Stimulated activated CD8-positive, alpha-beta memory T cell treated with anti-CD3 and anti-CD28 coated beads, Interleukin-2, amount 100 ng/mL, for 48 hours (primary cell): ENCODE measurements at places on chromosomes 3 and 15.

DNA sequence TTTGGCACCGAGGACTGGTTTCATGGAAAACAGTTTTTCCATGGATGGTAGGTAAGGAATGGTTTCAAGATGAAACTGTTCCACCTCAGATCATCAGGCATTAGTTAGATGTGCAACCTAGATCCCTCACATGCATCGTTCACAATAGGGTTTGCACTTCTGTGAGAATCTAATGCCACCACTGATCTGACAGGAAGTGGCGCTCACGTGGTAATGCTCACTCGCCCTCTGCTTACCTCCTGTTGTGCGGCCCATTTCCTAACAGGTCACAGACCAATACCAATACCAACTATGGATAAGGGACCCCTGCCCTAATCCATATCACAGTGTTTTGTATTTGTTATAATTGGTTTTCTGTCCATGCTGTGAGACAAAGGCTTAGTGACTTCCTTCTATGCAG is 58.9 kb downstream of the SLMAP start:
- DNase-seq = no peak

GRCh38 chr3:125212509-125213363 is at the start of gene SLC12A8:
Gene SLC12A8, minus strand, starts transcription at chr3:125212748. Its CDS starts 1,399 bp downstream, at chr3:125211349.
- no peak for DNase-seq

DNA sequence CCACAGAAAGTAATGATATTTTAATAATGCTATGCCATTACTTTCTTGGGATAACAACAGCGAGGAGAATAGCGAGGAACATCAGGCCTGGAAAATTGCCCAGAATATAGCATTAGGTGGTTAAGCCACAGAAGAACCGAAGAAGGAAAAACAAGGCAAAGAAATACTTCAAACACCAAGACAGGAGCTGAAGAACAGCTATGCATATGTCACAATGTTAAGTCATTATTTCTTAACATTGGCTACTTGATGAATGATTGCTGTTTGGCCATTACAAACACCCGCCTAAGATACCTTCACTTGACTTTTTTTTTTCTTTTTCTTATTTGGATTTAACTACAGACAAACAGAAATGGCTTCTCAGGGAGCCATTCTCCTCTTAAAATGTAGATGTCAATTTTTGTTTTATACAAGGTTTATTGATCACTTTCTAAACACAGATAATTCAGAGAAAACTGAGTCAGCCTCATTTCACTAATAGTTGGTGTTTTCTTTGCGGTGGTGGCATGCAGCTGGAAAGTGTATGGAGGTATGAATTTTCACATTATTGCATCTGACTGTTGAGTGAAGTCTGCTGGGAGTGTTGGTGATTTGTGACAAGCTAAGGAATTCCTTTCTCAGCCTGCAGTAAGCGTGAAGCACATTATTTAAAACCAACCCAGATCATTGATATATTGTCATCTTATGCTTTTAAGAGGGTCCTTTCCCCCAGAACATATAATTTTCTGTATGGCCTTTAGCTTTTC is 705.7 kb upstream of the NR2F2 start:
- no peak for DNase-seq

DNA sequence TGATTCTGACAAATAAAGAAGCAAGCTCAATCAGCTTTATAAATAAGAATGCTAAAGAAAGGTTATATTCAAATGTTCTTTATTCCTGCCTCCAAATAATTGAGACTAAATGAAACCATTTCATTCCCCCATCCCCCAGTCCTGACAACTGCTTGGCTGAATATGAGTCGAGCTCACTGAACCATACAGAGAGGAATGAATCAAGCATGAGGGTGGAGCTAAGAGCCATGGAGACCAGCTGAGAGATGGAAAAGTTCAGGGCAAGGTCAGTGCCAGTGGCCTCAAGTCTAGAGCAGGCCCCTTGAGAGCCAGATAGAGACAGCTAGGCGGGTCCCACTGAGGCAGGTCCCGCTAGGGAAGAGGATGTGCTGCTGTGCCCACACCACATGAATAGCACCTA is 188.7 kb upstream of the EIF1B start:
- DNase-seq = no peak

DNA sequence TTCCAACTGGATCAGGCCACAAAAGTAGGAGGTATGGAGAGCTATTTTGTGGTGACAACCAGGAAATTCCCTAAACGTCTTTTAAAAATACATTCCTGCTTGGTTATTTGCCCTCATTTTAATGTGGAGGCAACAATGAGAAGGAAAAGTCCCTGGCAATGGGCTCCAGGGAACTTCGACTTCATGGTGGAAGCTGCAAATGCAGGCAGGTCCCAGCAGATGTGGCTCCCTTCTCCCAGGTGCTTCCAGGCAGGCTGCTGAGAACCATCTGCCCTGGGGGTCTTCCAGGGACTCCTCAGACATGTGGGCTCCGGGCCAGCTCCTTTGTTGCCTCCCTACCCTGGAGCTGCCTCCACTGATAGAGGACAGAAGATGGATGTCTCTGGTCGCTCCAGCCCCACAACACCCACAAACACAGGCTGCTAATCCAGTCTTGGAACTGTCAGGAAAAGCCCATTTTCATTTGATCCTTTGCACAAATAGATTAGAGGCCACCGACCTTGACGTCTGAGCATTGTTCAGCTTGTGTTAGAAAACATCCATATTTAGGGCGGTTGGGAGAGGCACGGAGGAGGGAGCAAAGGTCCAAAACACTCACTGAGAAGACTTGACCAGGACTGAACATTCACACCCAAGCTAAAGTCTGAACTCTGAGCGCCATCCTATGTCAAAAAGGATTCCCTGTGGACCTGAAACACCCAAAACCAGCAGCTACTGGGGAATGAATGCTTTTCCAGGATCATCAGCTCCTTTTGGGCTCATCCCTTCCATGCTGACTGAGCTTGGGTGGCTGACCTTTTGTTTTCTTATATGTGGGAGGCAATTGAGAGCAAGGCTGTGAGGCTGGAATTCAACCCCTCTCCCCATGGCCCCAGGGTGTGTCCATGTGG is 30.2 kb upstream of the SLCO2A1 start:
- no peak for DNase-seq

DNA sequence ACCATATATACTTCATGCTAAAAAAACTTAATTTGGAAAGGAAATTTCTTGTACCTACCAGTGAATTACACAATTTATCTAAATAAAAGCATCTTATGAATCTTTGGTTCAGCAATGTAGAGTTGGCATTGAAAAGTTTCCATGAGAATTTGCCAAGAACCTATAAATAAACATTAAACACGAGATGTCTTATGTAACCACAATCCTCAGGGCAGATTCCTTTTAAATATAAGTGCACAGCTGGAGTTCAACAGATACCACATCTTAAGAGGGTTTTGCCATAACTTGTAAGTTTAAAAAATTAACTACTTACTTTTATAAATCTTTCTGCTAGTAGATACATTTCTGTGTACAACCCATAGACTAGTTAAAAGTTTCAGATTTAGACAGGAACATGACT is 499.3 kb upstream of the ARRDC4 start:
- no peak for DNase-seq

- DNase-seq = no peak
Measured at GRCh38 chr15:76988867-76989780, 5.8 kb upstream of the PSTPIP1 start.

DNA sequence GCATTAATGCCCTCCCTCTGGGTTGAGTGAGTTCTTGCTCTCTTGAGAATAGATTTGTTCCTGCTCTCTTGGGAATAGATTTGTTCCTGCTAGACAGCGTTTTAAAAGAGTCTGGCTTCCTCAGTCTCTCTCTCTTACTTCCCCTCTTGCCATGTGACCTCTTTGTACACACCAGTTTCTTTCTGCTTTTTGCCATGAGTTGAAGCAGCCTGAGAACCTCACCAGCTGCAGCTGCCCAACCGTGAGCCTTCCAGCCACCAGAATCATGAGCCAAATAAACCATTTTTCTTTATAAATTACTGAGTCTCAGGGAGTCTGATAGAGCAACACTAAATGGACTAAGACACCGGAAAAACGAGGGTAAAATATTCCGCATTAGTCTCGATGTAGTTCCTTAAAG is 253.6 kb downstream of the CNTN6 start:
- DNase-seq = no peak

GRCh38 chr15:78207110-78207458 is 27.3 kb downstream of the ACSBG1 start:
- DNase-seq = no peak

GRCh38 chr15:96431786-96432185 is 101.3 kb downstream of the NR2F2 start:
- DNase-seq = no peak

- no peak for DNase-seq
Measured at GRCh38 chr3:4804161-4805058, 174.8 kb upstream of the BHLHE40 start.

GRCh38 chr15:85825118-85825517 is 30.4 kb upstream of the KLHL25 start:
- no peak for DNase-seq

GRCh38 chr15:38377636-38378035 is 76.3 kb upstream of the FAM98B start:
- DNase-seq = no peak
